Jurkat, Clone E6-1 (cell line): ENCODE measurements at places on chromosomes 13 and 19.

DNA sequence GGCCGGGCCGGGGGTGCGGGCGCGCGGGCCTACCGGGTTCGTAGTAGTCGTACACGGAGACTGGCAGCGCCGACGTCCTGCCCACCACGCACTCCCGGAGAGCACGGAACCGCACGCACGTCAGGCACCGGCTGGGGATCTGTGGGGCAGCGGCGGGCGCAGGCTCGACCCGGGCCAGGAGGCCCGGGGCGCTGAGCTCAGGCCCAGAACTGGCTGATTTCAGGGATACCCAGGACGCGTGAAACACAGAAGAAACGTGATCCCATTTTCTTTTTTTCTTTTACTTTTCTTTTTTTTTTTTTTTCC lies 9.0 kb downstream of the F2RL3 start:
- no peak for DNase-seq

- peak; percentile 44 for DNase-seq
Measured at GRCh38 chr19:29467824-29468401, 57.9 kb upstream of the VSTM2B start.

DNA sequence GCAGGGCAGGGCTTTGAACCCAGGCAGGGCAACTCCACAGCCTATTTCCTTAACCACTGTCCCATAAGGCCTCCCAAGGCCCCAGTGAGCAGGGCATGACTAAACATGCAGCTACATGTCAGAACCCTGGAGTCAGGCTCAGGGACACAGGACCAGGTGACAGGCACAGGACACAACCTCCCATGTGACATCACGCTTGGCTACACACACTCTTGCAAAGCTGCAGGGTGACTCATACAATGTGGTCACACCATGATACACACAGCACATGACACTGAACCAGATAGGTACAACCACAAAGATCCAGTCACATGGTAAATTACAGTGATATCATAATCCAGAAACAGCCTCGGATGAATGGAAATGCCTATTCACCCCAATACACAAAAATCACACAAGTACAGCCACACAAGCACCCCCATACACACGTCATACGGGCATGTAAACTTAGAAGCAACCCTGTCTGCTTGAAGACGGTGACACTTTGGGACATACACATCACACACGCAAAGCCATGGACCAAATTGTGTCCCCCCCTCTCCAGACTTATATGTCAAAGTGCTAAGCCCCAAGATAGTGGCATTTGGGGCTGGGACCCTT lies 14.5 kb downstream of the KLK4 start:
- peak; percentile 14 for DNase-seq

- DNase-seq = no peak
Measured at GRCh38 chr13:99383946-99384345, 76.7 kb upstream of the GPR183 start.

DNA sequence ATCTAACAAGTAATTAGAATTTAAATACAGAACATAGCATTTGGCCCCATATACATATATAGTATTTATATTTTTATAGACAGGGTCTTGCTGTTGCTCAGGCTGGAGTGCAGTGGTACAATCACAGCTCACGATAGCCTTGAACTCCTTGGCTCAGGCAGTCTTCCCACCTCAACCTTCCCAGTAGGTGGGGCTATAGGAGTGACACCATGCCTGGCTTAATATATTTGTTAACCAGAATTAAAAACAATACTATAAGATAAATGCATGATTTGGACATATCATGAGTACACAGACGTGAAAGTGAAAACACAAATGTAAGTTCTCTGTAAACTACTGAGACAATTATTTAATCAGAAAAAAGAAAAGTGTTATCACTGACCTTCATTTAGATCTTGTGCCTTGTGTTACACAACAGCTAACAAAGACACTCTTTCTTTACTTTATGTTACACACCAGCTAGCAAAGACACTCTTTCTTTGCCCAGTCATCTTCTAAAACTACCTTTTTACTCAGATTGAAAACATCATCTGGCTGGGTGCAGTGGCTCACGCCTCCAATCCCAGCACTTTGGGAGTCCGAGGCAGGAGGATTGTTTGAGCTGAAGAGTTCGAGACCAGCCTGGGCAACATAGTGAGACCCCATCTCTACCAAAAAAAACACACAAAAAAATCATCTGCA lies 22.6 kb downstream of the CARS2 start:
- no peak for DNase-seq

DNA sequence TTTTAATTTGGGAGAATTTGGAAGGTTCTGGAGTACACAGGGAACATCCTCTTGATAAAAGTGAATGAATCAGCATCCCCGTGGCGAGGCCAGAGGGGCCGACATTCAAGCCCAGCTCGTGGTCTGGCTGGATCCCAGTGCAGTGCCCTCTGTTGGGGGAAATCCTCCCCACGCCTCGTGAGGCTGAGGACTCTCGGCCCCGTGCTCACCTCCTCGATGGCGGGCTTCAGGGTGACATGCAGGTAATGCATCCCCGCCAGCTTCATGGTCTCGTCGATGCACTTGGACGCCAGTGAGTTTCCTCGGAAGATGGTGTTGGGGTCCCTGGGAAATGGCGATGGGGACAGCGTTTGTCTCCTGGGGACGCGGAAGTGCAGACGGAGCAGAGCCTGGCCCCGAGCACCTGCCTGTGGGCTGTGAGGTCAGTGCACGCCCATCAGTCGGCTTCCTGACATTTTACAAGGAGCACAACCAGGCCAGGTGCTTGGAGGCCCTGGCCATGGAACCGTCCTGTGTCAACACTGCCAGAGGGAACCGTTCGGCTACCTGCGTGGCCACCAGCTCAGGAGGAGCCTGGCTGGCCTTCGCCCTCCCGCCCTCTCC lies 43.3 kb upstream of the C13orf46 start:
- no peak for DNase-seq

DNA sequence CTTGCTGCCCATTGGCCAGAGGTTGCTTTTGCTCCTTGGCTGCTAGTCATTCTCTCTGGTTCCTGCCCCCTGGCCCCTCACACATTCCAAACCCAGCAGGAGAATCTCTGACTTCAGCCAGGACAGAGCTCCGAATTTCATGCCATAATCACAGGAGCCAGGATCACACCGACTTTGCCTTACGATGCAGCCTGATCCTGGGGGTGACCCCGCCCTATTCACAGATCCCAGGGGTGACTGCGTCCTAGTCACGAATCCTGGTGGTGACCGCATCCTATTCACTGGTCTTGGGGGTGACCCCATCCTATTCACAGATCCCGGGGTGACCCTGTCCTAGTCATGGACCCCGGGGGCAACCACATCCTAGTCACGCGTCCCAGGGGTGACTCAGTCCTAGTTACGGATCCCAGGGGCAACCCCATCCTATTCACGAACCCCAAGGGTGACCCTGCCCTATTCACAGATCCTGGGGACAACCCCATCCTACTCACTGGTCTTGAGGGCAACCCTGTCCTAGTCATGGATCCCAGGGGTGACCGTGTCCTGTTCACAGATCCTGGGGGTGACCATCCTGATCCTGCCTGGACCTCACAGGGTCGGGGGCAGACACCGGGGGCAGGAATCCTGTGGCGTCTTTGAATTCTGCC lies 7.4 kb upstream of the TEX29 start:
- no peak for DNase-seq

DNA sequence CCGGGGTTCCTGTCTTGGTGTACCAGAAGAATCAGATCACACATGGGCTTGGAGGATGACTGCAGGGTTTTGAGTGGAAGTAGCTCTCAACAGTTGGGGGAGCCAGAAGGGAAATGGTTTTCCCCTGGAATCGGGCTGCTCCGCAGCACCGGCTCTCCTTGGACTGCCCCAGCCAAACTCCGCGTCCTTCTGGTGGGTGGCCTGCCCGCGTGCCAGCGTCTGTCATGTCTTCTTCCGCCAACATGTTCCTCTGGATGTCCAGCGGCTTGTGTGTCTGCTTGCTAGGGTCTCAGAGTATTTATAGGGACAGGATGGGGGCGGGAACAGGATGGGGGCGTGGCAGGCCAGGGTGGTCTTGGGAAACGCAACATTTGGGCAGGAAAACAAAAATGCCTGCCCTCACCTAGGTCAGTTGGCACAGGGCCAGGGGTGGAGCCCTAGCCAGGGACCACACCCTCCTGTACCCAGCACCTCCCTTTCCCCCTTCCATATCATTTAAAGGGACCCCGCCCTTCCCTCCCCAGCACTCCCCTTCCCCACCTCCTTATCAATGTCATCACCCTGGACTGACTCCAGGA lies 1.3 kb upstream of the ZNF30 start:
- DNase-seq = no peak

- DNase-seq = peak; percentile 50
Measured at GRCh38 chr19:46616631-46617322, 8.1 kb downstream of the PTGIR start.

DNA sequence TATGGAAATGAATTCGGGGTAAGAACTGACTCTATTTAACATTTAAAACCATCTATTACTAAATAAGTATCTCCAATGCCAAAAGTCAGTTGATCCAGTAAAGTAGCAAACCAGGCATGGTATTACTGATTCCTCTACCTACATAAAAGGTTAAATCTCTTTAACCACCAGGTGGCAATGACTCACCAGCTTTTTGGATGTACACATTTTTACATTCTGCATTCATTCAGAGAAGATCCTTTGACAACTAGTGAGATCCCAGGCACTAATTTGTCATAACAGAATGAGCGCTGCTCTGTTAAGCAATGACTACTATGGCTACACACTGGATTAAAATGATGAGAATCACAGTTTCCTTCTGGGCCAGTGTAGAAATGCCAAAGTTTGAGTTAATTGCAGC lies 329.8 kb upstream of the GPC6 start:
- DNase-seq = no peak

DNA sequence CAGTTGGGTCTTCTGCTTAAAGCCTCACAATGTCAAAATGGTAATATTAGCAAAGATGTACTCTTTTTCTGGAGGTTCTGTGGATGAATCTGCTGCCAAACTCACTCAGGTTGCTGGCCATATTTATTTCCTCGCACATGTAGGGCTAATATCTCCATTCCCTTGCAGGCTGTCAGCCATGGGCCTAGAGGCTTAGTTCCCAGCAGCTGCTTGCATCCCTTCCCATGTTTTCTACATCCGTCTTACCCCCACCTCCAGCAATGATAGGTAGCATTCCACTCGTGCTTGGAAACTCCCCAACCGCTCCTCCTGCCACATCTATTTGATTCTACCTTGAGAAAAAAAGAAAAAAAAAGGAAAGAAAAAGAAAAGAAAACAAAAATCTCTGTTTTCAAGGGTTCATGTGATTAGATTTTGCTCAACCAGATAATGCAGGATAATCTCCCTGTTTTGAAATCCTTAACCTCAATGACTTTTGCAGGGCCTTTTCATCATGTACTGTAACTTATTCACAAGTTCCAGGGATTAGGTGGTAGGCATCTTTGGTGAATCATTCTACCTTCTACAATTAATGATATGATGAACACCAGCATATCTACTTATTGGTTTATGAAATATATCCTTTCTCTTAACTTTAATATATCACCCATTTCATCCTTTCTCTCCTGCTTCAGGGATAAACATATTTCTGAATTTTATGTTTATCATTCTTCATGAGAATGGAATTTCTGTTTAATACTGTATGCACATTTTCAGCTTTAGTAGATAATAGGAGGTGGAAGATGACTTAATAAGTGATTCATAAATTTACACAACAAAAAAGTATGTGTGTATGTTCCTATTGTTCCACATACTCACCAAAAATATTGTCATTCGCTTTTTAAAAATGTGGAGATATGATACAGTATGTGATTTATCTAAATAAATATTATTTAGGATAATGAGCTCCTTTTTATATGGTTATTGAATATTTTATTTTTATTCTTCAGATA lies 931.9 kb downstream of the SLITRK5 start:
- DNase-seq = no peak

DNA sequence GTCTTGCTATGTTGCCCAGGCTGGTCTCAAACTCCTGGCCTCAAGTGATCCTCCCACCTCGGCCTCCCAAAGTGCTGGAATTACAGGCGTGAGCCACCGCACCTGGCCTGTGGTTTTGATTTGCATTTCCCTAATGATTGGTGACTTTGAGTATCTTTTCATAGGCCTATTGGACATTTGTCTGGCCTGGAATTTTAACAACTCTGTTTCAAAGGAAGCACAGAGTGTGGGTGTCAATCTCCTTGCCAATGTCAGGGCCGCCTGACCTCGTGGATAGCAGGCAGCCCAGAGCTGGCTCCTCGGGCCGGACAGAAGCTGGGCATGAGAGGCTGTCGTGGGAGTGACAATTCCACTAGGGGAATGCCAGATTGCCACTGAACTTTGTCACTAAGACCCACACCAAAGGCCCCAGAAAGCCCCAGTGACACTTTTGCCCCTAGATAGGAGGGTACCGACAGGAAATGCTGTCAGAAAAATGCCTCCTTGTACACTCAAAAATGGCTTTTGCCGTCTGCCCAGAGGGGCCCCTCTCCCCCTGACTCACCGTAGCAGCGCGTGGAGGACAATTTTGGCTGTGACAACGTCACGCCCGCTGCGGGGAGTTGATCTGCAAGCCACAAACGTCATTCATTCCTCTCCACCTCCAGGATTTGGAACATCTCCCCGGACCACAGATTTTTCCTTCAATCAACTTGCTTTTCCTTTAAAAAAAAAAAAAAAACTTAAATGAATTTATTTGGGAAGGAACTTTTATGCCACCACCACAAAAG lies 11.7 kb upstream of the ADGRE5 start:
- DNase-seq = no peak

DNA sequence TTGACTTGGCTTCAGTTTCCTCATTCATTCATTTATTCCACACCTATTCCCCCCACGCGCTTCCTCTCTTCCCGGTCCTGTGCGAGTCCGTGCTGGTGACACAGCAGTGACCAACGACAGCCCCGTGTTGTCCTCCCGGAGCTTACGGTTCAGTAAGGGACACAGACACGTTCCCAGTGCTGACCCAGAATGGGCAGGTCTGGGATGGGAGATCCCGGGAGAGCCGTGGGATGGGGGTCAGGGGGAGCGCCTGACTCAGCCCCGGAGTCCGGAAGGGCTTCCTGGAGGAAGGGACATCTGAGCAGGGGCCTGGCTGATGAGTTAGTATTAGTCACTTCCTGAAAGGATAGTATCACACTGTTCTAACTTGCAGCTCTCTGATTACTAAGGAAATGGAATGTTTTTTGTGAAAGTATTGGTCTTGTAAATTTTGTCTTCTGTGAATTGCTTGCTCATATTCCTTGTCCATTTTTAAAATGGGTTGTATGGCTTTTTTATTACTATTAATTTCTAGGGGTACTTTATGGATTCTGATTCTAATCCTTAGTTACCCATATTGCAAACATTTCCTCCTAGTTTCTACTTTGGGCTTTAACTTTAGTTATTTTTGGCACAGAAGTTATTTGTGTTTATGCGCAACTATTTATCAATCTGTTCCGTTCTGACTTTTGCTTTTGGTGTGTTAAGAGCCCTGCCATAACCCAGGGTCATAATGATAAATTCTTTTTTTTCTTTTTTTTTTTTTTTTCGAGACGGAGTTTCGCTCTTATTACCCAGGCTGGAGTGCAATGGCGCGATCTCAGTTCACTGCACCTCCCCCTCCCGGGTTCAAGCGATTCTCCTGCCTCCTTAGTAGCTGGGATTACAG lies 708 bp upstream of the ERCC1 start:
- no peak for DNase-seq

GRCh38 chr13:43528992-43529391 lies 257.8 kb downstream of the ENOX1 start:
- DNase-seq = no peak
